NCI-H2081 treated with DMSO at 0.1 percent for 48 hours (cell line): ENCODE measurements at places on chromosomes 3 and 15.

- DNase-seq: no peak
Observed at GRCh38 chr3:22908989-22909507, 294.1 kb upstream of the UBE2E2 start.

GRCh38 chr3:107256963-107257362 lies 120.3 kb upstream of the CCDC54 start:
- DNase-seq: no peak

DNA sequence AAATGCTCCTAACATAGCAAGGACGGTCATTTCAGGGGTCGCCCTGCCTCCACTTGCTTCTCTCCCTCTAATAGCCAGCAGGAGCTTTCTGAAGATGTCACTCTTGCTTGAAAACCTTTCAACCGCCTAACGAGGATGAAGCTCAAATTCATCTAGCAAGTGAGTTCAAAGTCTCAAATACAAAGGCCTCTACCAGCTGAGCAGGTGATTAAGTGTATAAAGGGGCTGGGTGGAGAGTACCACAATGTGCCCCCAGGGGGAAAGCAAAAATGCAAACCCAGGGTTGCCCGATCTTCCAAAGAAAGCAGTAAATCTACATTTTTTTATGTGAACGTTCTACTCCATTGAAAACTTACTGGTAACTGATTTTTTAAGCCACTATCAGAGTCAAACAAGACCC lies 50.4 kb upstream of the GRIP2 start:
- DNase-seq: no peak

GRCh38 chr15:69760258-69760845 lies 307.7 kb downstream of the RPLP1 start:
- no peak for DNase-seq

DNA sequence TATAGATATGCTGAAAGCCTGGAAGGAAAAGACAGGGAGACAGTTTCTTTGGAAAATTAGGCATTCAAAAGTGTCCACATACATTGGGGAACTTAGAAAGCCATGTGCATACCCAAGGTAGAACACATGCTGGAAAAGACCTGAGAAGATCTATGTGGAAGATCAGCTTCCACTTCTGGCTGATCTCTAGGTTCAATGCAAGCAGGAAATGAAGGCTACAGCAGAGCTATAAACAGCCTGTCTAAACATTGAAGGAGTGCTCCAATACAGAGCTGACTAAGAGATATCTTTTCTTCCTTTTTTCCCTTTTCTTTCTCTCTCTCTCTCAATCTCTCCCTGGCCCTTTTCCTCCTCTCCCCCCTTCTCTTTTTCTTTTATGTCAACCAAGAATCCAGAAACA lies 73.6 kb upstream of the TCF12 start:
- no peak for DNase-seq

DNA sequence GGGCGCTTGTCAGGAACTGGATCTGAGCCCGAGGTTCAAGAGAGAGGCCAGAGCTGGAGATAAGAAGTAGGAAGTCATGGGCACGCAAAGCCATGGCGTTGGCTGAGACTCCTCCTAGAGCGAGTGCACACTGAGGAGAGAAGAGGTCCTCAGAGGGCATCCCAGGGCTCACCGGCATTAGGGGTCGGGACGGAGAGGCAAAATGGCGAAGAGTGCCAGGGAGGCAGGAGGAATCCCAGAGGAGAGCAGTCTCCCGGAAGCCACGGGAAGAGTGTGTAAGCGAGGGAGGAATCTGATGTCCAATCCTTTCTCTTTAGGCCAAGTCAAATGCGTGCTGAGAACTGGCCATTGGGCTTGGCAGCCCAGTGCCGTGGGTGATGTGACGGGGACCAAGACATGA lies 24.0 kb downstream of the EFCC1 start:
- DNase-seq: no peak

DNA sequence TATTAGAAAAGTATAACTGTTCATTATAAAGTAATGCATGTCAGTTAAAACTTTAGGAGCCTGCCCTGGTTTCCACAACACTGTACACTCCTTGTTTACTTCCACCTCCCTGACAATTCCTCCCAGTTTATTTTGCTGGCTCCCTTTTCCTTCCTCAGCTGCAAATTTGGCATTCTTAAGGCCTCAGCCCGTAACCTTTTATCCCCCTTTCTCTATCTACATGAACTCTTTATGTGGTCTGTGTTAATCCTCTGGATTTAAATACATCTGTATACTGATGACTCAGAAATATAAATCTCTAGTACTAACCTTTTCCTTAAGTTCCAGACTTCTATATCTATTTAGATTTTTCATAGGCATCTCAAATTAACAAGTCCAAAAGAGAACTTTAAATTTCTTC lies 143.6 kb downstream of the OTOL1 start:
- DNase-seq: no peak

DNA sequence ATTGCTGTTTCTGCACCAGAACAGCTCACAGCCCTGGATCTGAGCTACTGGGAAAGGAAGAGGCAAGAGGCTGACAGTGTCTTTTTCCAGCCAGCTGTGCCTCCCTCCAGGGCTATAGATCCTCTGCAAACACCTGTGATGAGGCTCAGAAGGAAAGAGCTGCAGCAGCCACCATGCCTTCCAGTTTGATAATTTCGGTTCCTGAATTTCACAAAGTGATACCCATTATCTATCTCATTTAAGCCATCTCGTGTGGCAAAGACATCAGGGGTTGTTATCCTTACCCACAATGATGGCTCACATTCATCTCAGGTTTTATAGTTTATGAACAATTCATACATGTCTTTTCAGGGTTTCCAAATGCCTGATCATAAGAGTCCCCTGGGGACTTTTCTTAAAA lies 1.8 kb upstream of the LARP6 start:
- no peak for DNase-seq

DNA sequence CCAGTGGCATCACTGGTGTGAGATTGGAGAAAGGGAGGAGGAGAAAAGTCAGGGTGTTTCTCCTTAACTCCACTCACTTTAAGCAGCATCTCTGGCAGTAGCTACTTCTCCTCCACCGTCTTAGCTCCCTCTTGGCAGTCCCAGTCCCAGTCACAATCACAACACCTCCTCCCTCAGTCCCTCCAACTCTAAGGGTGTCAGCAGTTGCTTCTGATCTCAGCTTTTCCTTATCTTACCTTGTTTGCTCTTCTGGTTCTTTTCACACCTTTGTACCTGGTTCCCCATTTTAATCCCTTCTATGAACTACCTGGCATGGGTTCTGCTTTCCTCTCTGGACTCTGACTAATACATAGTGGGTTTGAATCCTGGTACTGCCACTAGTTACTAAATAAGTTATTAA lies 188.3 kb upstream of the CTDSPL start:
- DNase-seq: no peak

- peak; percentile 50 for DNase-seq
Observed at GRCh38 chr3:163056874-163057497, 1560.4 kb downstream of the OTOL1 start.

DNA sequence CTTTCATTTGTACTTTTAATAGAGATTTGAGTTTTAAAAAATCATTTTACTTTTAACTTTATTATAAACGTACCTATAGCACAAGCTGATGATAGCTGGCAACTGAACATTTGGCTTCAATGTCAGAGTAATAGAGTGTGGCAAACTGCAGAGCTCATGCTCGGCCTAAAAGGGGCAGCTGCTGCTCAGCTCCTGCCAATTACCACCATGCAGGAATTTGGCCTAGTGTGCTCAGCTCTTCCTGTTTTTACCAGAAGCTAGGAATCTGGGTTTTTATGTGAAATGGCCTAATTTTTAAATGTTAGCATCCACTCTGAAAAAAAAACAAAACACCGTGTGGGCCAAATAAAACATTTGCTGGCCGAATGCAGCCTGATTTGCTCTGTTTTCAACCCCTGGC lies 1.8 kb downstream of the IFT122 start:
- DNase-seq: no peak

DNA sequence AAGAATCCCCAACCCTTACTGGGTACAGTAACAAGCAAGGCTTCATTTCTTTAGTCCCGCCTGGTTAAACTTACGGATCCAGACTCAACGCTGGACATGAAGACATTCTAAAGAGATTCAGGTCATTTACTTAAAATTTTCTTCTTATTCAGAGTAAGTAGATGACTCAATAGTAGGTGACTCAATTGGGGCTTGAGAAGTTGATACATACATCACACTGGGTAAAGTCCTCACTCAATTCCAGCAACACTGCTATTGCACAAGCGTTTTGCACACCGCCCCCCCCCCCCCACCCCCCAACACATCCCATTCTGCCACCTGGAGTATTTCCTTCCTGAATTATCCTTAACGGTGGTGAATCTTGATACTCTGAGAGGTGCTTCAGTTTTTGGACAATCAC lies 610.0 kb downstream of the FOXP1 start:
- no peak for DNase-seq

DNA sequence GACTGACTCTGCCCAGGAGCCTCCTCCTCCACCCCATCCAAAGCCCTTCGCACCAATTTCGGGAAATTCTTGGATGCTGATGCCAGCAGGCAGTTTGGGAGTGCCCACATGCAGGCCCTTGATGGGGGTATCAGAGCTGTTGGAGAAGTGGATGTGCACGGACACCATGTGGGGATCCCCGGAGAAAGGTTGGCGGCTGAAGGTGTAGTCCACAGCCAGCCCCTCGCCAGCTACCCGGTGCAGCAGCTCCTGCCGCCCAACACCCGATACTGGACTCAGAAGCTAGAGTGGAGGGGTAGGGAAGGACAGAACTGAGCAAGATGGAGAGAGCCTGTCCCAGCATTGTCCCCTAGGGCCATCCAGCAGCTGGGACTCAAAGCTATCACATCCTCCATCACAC lies 15.5 kb upstream of the CPEB1 start:
- no peak for DNase-seq

- DNase-seq: no peak
Observed at GRCh38 chr3:156606729-156607128, 51.8 kb upstream of the SSR3 start.

- no peak for DNase-seq
Observed at GRCh38 chr3:147423798-147424580, 14.8 kb downstream of the ZIC1 start.

- DNase-seq: no peak
Observed at GRCh38 chr3:8286086-8286485, 215.5 kb upstream of the LMCD1 start.

DNA sequence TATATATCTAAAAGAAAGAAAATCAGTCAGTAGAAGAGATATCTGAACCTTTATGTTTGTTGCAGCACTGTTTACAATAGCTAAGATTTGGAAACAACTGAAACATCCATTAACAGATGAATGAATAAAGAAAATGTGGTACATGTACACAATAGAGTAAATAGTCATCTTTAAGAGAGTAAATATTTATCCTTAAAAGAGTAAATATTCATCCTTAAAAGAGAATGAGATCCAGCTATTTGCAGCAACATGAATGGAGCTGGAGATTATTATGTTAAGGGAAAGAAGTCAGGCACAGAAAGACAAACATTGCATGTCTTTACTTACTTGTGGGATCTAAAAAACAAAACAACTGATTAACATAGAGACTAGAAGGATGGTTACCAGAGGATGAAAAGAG lies 197.0 kb upstream of the CBLB start:
- no peak for DNase-seq

DNA sequence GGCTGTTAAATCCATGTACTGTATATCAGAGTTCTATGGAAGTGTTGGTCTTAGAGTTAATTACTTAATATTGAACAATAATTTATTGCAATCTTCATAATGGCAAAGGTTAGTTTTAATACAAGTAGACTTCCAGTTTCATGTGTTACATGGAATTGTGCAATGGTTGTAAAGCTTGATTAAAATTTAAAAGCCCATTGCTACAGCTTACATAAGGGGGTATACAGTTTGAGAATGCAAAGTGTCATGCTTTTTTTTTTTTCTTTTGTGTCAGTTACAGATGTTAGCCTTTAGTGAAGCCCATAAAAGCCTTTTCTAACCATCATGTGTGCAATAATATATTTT lies 22.0 kb downstream of the CNOT10 start:
- DNase-seq: no peak

DNA sequence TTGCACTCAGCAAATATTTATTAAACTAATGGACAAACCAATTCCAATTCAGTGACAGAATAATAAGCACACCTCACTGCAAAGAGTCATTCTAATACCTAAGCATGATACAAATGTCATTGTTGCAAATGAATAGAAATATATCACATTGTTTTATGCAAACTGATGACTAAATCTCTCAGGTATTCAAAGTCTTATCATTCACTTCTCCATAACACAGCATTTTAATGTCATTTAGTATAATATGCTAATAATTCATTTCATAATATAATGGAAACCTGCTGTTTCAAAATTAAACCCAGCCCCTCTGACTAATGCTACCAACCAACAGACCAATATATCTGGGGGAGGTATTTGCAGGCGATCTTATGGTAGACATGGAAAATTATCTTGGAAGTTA lies 71.8 kb downstream of the FGF7 start:
- no peak for DNase-seq

DNA sequence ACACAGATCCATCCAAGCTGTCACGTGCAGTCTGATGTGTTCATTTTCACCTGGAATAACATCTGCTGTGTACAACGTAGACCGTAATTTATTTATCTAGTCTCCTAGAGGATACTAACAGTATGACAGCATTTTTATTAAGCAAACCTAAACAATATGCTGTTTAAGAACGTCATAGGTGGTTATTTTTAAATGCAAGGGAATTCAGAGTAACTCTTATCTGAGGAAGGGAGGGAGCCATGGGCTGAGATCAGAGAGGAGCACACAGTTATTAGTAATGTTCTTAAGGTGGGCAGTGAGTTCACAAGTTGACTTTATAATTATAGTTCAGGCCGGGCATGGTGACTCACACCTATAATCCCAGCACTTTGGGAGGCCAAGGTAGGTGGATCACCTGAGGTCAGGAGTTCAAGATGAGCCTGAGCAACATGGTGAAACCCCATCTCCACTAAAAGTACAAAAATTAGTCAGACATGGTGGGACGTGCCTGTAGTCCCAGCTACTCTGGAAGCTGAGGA lies 193.6 kb downstream of the UACA start:
- DNase-seq: no peak

GRCh38 chr3:54940971-54941370 lies 13.1 kb upstream of the LRTM1 start:
- DNase-seq: no peak

- DNase-seq: no peak
Observed at GRCh38 chr15:83698294-83698693, 44.4 kb downstream of the ADAMTSL3 start.

DNA sequence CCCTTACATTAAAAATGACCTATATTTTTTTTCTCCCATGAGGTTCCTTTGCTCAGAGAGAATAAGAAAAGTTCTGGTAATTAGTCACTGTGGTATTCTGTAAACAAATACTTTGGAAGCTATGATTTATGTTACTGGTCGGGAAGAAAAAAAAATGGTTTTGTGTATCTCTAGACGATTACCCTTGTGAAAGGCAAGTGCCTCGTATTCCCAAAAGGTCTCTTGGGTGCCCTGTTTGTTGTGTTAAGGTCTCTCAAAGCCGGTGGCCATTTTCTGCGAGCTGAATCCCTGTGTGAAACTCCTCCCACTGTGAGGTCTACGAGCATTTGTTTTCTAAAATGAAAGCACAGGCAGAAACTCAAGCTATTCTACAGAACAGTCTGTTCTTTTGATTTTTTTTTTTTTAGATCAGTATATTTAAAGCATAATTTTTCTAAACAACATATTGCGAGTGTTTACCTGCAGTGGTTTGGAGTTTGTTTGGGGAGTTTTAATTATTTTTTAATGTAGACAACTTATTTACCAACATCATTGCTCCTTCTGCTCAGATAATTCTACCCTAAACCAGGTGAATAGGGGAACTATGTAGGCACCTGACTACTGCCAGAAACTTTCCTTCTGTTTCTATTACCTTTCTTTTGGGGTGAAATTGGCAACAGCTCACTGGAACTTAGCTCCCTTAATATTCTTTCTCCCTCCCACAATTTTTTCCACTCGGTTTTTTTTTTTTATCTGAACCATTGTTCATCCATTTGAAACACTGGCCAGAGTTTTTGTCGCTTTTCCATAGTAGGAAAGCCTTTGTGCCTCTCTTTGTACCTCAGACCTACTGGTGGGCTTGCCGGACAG lies 44.0 kb downstream of the ZBTB38 start:
- DNase-seq: peak; percentile 55
